ENCODE measurements at places on chromosomes 4 and X. TPM values are rescaled to one million over a fixed set of nuclear protein-coding genes. Genes with fewer than 3 reads are reported as not detected.

The TGIF2LX gene
- total RNA-seq, result not detected

The NDST3 gene
- total RNA-seq, result 0.59 TPM

The TRIM60 gene
- total RNA-seq, result not detected

The CENPVL2 gene
- not detected for total RNA-seq

The MTMR8 gene
- 1.2 TPM for total RNA-seq

The TBL1X gene
- total RNA-seq, result 37.9 TPM

The GPR50 gene
- not detected for total RNA-seq

DNA sequence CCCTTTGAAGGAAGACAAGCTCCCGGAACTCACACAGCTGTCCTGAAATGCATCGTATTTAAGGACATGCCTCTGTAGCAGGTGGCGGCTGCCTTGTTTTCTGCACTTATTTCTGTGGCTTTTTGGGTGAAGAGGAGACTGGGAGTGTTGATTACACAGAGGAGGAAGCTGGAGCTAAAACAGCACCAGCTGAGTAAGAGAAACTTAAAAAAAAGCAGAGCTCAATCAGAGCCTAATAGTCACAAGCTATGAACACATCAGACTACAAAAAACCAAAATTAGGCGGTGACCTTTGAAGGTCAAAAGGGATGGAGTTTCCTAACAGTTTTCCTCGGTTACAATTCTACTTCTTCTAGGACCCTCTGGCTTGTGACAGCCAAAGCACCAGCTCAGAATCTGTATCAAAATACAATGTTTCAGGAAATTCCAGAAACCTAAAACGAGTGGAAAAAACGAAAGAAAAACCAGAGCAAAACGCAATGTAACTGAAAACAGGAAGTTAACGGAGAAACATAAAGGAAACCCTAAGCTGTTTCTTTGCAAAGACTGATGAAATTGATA, 13.5 kb downstream of the PRKX start:
- no peak for DNase-seq

GRCh38 chrX:15465896-15466651, 27.1 kb downstream of the PIR start:
- no peak for DNase-seq

- no peak for DNase-seq
Observed at GRCh38 chrX:21873063-21873775, 17.4 kb downstream of the YY2 start.

DNA sequence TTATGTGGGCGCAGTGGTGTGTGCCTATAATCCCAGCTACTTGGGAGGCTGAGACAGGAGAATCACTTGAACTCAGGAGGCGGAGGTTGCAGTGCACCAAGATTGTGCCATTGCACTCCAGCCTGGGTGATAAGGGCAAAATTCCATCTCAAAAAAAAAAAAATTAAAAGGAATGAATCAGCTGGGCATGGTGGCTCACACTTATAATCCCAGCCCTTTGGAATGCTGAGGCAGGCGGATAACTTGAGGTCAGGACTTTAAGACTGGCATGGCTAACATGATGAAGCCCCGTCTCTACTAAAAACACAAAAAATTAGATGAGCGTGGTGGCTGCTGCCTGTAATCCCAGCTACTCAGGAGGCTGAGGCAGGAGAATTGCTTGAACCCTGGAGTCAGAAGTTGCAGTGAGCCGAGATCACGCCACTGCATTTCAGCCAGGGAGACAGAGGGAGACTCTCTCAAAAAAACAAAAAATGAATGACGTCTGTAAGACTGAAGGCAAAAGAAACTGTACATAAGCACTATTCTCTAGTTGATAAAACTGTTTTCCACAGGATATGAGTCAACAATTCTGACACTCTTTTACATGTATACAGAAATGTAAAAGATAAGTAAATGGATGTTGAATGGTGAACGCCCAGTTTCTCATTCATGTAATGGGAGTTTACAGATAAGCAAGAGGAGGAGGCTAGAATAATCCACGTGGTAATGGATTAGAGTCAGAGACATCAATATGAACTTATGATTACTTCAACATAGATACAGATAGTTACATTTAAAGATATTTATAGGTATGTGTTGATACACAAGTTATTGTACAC, 22.2 kb downstream of the CENPC start:
- peak; percentile 28 for DNase-seq

GRCh38 chr4:42464550-42465094, 67.3 kb downstream of the SHISA3 start:
- DNase-seq, result no peak

- no peak for DNase-seq
Observed at GRCh38 chrX:10841579-10841978, 221.2 kb upstream of the MID1 start.

DNA sequence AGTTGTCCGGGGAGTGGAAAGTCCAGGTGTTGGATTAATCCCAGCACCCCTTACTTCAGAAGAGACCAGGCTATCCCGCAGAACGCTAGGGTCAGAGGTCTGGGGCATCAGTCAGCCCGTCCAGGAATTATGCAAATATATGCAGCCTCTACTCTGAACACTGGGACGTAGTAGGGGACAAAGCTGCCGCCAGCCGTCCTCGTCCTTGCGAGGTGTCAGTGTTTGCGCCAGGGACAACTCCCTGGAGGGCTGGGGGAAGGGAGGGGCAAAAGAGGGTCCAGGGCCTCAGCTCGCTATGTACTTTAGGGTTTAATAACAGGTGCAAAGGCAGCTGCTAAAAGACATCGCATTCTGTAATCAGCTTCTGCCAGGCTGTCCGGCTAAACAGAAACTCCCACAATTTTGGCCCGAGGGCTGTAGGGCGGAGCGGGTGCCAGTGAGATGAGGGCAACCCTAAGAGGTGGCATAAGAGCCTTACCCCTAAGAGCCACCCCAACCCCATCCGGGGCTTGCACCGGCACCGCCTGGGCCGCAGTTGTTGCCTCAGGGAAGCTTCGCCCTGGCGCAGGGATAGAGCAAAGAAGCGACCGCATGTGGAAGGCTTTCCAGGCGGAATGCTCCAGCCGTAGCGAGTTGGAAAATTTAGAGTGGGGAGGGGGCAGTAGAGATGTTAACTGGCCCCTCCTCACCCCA, 8.4 kb downstream of the HAND2 start:
- DNase-seq, result no peak

Data from HT1080 (cell line).